ENCODE measurements at places on chromosomes 7 and 10.

GRCh38 chr10:17029581-17030271, 99.9 kb downstream of the CUBN start:
- DNase-seq = peak; percentile 86

DNA sequence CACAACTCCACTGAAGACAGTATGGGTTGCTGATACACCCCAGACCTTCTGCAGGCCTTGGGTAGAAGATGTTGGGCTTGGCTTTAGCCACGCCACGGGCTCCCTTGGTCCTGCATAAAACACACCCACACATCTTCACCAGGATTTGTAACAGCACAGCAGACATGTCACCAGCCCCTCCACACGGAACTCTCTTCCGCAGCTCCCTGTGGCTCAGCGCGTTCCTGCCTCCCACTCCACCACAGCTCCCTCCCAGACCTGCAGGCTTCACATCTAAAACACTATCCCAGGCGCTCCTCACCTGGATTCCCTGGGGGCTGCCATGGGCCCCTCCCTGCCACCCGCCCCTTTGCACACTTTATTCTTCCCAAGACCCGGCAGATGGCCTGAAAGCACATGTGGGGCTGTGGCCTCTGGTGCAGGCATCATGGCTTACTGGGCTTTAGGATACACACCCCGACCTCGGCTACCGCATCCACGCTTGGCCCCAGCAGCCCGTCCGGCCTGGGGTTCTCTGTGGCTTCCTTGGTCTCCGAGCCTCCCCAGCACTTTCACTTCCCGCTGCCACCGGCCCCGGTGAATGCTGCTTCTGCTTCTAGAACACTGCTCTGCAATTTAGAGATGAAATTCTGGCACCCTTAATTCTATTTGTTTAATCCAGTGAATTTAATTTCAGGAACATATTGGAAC, 432.9 kb downstream of the DNAJB6 start:
- no peak for DNase-seq

DNA sequence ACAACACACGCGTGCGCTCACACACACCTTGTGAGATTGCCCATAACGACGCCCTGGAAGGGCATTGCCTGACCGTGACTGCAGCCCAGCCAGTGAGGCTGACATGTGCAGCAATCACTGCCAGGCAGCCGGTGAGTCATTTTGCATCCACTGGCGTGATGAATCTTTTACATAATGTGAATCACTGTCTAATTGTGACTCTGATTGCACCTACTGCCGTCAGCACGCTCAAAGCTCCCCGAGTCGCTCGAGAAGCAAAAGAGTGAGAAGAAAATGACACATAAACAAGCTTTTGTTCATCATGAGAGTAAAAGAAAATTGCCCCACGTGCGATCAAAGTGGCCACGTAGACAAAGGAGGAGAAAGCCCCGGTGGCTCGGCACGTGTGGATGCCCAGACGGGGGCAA, 117.4 kb upstream of the PFKP start:
- DNase-seq = peak; percentile 57

DNA sequence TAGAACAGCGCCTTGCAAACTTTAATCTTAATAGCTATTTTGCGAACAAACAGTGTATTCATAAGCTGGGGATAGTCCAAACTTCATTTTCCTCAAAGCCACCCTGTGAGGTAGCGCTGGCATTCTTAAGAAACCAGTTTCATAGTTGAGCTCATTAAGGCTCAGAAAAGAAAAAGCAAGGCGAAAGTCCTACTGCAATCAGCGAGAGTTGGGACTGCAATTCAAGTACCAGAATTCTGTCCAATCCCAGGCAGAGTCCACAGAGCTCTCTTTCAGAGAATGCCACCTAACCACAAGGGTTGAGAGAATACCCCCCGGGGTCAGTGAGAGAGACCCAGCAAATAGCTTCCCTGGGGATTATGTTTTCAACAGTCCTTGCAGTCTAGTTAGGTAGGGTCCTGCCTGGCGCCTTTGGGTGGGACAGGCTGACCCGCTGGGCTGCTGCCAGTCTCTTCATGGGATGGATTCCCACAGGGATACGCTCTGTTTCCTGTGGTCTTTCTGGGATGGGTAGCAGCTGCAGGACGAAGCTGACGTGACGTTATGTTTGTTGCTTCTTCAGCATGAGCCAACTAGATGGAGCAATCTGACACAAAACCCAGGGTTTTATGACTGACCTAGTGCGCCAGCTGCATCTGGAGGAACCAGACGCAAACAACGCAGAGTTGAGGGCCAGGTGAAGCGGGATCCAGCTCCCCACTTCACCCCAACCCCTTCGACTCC, 16.0 kb downstream of the BMPER start:
- DNase-seq = no peak

Measured in SW480 (cell line).